ENCODE measurements at places on chromosomes 12 and 14. TPM values are rescaled to one million over a fixed set of nuclear protein-coding genes. Genes with fewer than 3 reads are reported as not detected.

GRCh38 chr14:21092273-21093011 lies 6.0 kb downstream of the ZNF219 start:
- no peak overlapping the region for H3K4me3 ChIP-seq
- H3K36me3 ChIP-seq: peaks cover 32% of the 10 kb centered on the region
- H3K27ac ChIP-seq: peak overlapping the region; percentile 39
- H3K4me1 ChIP-seq: peaks cover 50% of the 10 kb centered on the region
- peak; percentile 91 for DNase-seq

GRCh38 chr12:820336-820735 lies 68.0 kb downstream of the WNK1 start:
- no peak overlapping the region for H3K27ac ChIP-seq
- no peak overlapping the region for H3K4me3 ChIP-seq
- H3K4me1 ChIP-seq: peaks cover 13% of the 10 kb centered on the region
- DNase-seq: no peak

GRCh38 chr12:56417739-56418138 lies 31.5 kb downstream of the TIMELESS start:
- no peak for DNase-seq
- H3K27ac ChIP-seq: no peak overlapping the region
- H3K4me3 ChIP-seq: no peak overlapping the region
- H3K4me1 ChIP-seq: no peaks in the 10 kb centered on the region
- no peaks in the 10 kb centered on the region for H3K27me3 ChIP-seq

GRCh38 chr12:48789858-48790326 lies 1.0 kb upstream of the ADCY6 start:
- DNase-seq: no peak
- no peaks in the 10 kb centered on the region for H3K27me3 ChIP-seq
- H3K27ac ChIP-seq: peak overlapping the region; percentile 81
- no peaks in the 10 kb centered on the region for H3K36me3 ChIP-seq

Gene LIN7A
- total RNA-seq: 10.7 TPM

DNA sequence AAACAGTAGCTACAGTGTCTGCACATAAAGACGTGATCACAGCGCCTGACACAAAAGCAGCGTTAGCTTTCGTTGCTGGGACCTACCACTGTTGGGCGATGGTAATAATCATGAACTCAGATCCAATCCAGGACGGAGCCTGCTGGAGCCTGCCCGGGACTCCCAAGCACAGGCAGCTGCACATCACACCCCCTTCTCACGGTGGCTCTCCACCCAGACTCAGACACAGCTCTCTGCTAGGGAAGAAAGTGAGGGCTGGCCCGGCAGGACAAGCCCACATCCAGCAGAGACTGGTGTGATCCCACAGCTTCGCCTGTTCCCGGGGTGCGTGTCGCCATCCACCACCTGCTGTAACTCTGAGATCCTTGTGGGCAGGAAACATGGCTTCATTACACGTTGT lies 49.9 kb upstream of the FOXN3 start:
- H3K27ac ChIP-seq: no peak overlapping the region
- H3K4me1 ChIP-seq: no peaks in the 10 kb centered on the region
- H3K4me3 ChIP-seq: no peak overlapping the region
- DNase-seq: no peak
- H3K27me3 ChIP-seq: no peaks in the 10 kb centered on the region

DNA sequence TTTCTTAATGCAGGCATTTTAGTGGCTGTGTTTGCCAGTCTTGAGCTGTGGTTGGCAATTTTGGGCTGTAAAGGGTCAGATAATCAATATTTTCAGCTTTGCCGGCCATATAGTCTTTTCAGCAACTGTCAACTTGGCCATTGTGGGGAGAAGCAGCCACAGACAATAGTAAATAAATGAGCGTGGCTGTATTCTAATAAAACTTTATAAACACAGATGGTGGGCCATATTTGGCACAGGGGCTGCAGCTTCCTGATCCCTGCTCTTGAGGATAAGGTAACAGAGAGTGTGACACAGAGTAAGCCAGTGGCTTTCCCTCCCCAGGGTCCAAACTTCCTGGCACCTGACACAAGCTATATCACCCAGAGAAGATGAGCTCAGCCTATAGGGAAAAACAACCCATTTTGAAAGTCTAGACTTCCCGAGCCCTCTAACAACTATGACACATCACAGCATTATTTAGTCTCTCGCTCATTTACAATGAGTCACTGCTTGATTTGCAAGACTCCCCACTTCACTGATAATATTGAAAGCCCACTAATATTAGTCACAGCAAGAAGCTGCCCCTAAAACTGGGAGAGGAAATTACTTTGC lies 163.1 kb upstream of the TMPO start:
- H3K4me3 ChIP-seq: no peak overlapping the region
- no peaks in the 10 kb centered on the region for H3K36me3 ChIP-seq
- H3K27me3 ChIP-seq: no peaks in the 10 kb centered on the region

- no peak overlapping the region for H3K27ac ChIP-seq
- no peak for DNase-seq
- no peak overlapping the region for H3K4me3 ChIP-seq
- H3K27me3 ChIP-seq: no peaks in the 10 kb centered on the region
- peaks cover 4% of the 10 kb centered on the region for H3K36me3 ChIP-seq
- no peaks in the 10 kb centered on the region for H3K4me1 ChIP-seq
Measured at GRCh38 chr12:98737322-98737712, 92.2 kb downstream of the APAF1 start.

DNA sequence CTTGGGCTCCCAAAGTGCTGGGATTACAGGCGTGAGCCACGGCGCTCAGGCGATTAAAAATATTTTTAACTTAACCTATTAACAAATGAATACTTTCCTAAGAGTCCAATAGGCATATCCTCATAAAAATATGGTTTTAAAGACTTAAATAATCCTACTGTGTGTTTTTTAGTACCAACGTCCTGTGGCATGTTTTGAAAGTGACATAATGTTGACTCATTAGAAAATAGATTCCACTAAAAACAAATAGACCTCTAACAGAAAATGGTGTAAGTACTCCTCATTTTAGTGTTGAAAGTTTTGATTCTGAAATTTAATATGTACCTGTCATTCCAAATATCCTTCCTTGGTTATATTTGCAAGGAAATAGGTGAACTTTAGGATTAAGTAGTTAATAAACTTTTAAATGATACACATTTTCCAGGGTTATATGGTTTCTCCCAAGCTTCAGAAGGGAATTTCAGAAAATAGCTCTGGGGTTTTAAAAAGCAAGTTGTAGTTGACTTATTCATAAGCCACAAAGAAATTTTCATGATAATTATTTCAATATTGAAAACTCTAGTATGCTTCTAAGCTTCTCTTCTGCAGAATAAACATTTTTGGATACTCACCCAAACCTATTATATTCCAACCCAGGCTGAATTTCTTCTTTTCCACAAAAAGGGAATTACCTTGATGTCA lies 12.1 kb upstream of the LUM start:
- no peaks in the 10 kb centered on the region for H3K36me3 ChIP-seq
- no peak for DNase-seq
- H3K27ac ChIP-seq: no peak overlapping the region
- H3K4me1 ChIP-seq: peaks cover 9% of the 10 kb centered on the region

- no peaks in the 10 kb centered on the region for H3K36me3 ChIP-seq
- no peaks in the 10 kb centered on the region for H3K4me1 ChIP-seq
- H3K27ac ChIP-seq: no peak overlapping the region
Measured at GRCh38 chr14:104009297-104009696, 67.0 kb upstream of the RD3L start.

GRCh38 chr14:20610002-20610765 lies 19.0 kb upstream of the RNASE12 start:
- peak; percentile 91 for DNase-seq
- H3K27me3 ChIP-seq: no peaks in the 10 kb centered on the region
- H3K36me3 ChIP-seq: no peaks in the 10 kb centered on the region
- H3K27ac ChIP-seq: peak overlapping the region; percentile 80

Gene SERPINA3
- total RNA-seq: 233 TPM

- H3K4me1 ChIP-seq: no peaks in the 10 kb centered on the region
- H3K4me3 ChIP-seq: no peak overlapping the region
- H3K27me3 ChIP-seq: no peaks in the 10 kb centered on the region
- H3K36me3 ChIP-seq: no peaks in the 10 kb centered on the region
- H3K27ac ChIP-seq: no peak overlapping the region
Measured at GRCh38 chr12:75533239-75533638, 21.8 kb upstream of the KRR1 start.

DNA sequence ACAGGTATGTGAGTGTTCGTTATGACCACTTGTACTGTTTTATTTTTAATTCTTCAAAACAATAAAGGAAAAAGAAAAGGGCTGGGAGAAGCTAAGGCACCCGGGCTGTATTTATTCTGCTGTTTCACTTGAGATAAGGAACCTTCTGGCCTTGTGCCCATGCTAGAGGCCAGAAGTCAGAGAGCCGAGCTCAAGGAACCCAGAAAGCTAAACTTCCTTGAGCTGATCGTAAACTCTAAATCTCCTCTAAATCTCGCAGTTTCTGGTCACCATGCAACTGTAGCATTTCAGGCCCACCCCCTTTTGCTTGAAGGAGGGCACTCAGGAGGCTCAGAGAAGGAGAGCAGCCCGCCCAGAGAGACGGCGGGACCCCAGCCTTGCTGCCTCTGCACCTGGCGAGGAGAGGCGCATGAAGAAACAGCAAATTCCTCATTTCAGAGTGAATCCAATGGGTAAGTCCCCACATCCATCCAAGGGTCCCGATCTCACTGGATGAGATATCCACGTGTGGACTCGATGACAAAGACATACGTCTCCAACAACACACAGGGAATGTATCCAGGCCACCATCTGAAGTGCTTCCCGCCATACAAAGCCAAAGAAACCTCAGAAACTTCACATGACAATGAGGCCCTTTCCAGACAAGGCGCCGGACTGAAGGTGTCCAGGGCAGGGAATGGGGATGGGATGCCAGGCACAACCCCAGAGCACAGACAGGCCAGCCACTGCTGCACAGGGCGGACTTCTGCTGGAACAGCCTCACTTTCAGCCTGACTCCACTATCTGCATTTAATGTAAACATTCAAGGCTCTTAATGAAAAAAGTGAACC lies 14.6 kb downstream of the CCDC88C start:
- no peak overlapping the region for H3K27ac ChIP-seq
- H3K27me3 ChIP-seq: no peaks in the 10 kb centered on the region

GRCh38 chr14:24115422-24116127 lies 826 bp upstream of the NRL start:
- DNase-seq: no peak
- peak overlapping the region; percentile 98 for H3K27ac ChIP-seq
- no peaks in the 10 kb centered on the region for H3K27me3 ChIP-seq
- H3K4me1 ChIP-seq: no peaks in the 10 kb centered on the region
- peaks cover 26% of the 10 kb centered on the region for H3K36me3 ChIP-seq
- peak overlapping the region; percentile 80 for H3K4me3 ChIP-seq

DNA sequence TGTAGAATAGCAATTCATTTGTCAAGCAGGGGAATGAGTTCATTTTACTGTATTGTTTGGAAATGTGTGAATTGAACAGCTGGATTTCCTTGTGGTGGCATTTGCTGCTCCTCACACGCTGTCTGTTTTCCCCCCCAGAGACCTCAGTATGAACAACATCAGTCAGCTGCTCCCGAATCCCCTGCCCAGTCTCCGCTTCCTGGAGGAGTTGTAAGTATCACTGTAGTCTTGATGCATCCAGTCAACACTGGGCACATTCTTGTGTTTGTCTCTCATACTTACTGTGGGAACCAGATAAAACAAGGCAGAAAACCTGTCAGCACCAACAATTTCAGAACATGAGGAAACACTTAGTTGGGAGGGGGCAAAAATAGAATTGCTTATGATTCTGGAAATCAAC lies 64.9 kb downstream of the LGR5 start:
- no peak overlapping the region for H3K4me3 ChIP-seq
- no peaks in the 10 kb centered on the region for H3K4me1 ChIP-seq
- no peak overlapping the region for H3K27ac ChIP-seq

- H3K27ac ChIP-seq: no peak overlapping the region
- no peak for DNase-seq
- H3K4me3 ChIP-seq: no peak overlapping the region
- no peaks in the 10 kb centered on the region for H3K4me1 ChIP-seq
Measured at GRCh38 chr12:26389343-26389742, 194.0 kb downstream of the SSPN start.

DNA sequence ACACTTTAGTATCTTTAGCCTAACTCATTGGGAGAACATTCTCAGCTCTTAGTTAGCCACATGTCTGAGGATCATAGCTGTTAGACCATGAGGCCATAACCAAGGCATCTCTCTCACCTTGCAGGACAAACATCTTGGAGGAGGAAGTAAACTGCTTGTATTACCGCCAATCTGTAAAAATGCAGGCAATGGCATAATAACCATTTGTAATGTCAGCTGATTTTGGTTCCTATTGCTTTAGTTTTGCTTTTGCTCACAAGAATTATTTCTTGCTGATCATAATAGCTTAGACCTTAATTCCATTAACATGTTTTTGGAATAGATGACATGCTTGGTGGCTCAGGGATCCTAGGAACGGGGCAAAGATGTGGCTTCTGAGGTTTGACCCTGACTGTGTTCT lies 16.4 kb upstream of the GSG1 start:
- DNase-seq: no peak
- no peaks in the 10 kb centered on the region for H3K27me3 ChIP-seq
- no peaks in the 10 kb centered on the region for H3K36me3 ChIP-seq

Gene ULK1
- total RNA-seq: 16.8 TPM

DNA sequence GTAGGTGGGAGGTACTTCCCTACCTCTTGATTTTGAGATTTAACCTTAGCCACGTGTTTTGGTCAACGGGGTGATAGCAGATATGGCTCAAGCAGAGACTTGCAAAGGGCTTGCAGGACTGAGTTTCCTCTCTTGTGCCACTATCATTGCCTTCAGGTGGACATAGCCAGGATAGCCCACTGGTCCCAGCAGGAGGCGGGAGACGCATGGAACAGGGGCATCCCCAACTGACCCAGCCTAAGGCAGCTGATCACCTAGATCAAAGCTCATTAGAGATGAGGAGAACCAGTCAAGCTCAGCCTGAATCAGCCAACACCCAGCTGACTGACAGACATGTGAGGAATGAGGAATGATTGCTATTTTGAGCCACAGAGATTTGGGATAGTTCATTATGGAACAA lies 49.6 kb downstream of the CALM1 start:
- H3K4me3 ChIP-seq: no peak overlapping the region
- no peak overlapping the region for H3K27ac ChIP-seq
- no peak for DNase-seq
- H3K27me3 ChIP-seq: no peaks in the 10 kb centered on the region
- H3K36me3 ChIP-seq: no peaks in the 10 kb centered on the region

Gene C12orf76
- 20.1 TPM for total RNA-seq

Gene RNASE7
- total RNA-seq: not detected

Gene KCNC2
- 0.41 TPM for total RNA-seq

- H3K27me3 ChIP-seq: no peaks in the 10 kb centered on the region
- peaks cover 4% of the 10 kb centered on the region for H3K4me1 ChIP-seq
- no peak overlapping the region for H3K4me3 ChIP-seq
- DNase-seq: no peak
- H3K36me3 ChIP-seq: no peaks in the 10 kb centered on the region
- H3K27ac ChIP-seq: no peak overlapping the region
Measured at GRCh38 chr12:29039013-29039412, 110.1 kb upstream of the FAR2 start.

DNA sequence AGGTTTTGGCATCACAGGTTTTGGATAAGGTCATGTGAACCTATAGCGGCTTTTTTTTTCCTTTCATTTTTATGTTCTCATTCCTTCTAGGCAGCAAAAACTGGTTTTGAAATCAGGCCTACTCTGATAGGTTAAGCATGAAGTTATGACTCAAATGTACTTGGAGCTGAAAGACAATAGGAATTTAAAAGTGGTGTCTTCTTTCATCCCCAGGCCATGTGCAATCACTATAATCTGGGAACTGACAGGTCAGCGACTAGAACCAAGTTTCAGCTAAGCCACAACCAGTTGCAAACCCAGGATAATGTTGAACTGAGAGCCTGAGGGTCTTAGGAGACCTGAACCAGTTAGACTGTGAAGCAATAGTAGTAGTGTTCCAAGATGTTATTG lies 74.3 kb downstream of the ANO6 start:
- no peak for DNase-seq
- H3K4me1 ChIP-seq: peaks cover 54% of the 10 kb centered on the region
- peak overlapping the region; percentile 78 for H3K27ac ChIP-seq
- H3K4me3 ChIP-seq: no peak overlapping the region

Measured in sigmoid colon (tissue), 7 donors.